ENCODE measurements at places on chromosomes 2 and 18. TPM values are rescaled to one million over a fixed set of nuclear protein-coding genes. Genes with fewer than 3 reads are reported as not detected.

DNA sequence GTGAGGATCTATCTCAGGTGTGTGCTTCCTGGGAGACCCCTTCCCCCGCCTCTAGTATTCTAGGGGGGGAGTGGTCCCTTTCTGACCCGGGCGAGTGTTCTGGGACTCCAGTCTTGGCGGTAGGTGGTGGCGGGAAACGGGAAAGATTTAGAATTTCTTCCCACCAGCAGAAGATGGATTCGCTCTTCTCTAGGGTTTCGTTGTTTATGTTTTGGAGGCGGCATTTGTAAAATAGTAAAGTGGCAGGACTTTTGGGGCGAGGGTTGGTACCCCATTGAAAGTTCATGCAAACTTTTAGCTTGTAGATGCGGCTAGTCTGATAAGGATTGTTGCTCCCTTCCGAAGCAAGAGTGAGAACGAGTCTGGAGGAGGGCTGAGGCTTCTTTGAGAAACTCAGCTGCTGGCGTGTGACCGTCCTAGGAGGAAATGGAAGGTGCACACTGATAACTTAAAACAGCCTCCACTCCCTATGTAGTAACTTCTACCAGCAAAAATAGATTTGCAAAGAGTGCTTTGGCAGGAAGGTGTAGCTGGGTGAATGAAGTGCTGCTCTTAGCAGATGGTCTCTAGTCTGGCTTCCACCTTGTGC is 412 bp downstream of the GPD2 start:
- no peak for DNase-seq

DNA sequence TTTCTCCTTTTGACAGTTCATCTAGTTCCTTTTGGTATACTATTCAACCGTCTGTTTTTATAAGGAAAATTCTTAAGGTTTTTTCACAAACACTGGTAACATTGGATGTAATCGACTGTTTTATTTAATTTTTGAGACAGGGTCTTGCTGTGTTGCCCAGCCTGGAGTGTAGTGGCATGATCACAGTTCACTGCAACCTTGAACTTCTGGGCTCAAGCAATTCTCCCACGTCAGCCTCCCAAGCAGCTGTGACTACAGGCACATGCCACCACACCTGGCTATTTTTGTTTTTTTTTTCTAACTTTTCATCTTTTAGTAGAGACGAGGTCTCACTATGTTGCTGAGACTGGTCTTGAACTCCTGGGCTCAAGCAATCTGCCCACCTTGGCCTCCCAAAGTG is 104.4 kb upstream of the DNMT3A start:
- DNase-seq, result no peak

GRCh38 chr2:38605298-38605830 is 2.6 kb upstream of the HNRNPLL start:
- DNase-seq, result no peak

- no peak for DNase-seq
These were observed 640.4 kb downstream of the NR4A2 start for GRCh38 chr2:155692106-155692505.

- DNase-seq, result no peak
These were observed 489 bp downstream of the TRMT61B start for GRCh38 chr2:28869494-28870145.

DCDC2C gene
- not detected for total RNA-seq

SNORC gene
- 1.1 TPM for total RNA-seq

LRP2 gene
- total RNA-seq, result 0.30 TPM

CERKL gene
- 0.11 TPM for total RNA-seq

CYP26B1 gene
- 7.0 TPM for total RNA-seq

CNRIP1 gene
- 10.1 TPM for total RNA-seq

Measured in cardiac septum (tissue), 1 donor.